Effector CD4-positive, alpha-beta T cell (primary cell): ENCODE measurements at places on chromosomes 5 and 9.

GRCh38 chr5:76199336-76200318 lies 116.4 kb downstream of the SV2C start:
- no peak for DNase-seq

DNA sequence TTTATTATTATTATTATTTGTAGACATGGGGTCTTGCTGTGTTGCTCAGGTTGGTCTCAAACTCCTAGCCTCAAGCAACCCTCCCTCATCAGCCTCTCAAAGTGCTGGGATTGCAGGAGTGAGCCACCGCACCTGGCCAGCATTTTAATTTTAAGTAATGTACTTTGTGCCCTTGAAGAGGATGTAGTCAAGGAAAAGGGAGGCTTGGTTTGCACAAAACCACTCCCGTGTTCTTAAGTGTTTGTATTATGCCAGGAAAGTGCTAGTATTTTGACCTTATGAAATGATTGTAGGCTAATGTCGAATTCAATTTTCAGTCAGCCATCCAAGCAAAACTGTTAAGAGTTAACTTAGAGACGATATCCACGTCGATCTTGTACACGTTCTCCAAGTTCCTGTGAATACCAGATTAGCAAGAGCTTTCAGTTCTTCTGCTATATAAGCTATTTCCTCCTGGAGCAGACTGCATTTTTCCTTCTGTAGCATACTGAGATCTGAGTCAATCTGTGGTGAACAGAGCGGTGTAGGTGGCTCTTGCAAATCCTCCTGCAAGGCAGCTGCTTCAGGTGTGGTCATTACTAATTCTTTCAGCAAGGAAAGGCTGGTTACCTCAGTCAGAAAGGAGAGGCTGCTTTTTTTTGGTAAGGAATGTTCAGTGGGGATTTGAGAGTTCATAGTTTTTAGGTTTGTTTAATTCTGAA lies 23.7 kb downstream of the CCDC171 start:
- DNase-seq = no peak

DNA sequence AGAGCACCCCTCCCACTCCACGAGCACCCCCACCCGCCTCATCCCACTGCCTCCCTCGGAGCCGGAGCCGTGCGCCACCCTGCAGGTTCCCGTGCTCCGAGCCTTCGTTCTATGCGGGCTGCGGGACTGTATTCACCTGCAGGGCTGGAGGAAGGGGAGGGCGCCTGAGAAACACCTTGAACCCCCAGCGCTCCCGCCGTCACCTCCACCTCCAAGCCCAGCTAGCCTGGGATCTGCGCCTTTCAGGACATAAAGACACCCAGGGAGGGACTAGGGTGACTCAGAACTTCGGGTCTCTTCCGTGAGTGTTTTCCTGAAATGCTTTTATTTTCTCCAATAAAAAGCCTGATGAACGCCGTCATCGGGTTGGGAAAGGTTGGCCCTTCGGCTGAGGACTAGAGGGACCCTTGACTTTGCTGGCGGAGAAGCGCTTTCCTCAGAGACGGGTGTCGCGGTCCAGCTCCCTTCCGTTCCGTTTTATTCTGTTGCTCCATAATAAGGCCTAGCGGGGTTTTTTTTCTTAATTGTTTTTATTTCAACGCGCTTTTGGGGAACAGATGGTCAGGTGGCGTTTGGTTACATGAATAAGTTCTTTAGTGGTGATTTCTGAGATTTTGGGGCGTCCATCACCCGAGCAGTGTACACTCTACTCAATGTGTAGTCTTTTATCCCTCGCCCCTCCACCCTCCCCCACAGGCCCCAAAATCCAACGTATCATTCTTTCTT lies 4.6 kb downstream of the TLX3 start:
- no peak for DNase-seq

DNA sequence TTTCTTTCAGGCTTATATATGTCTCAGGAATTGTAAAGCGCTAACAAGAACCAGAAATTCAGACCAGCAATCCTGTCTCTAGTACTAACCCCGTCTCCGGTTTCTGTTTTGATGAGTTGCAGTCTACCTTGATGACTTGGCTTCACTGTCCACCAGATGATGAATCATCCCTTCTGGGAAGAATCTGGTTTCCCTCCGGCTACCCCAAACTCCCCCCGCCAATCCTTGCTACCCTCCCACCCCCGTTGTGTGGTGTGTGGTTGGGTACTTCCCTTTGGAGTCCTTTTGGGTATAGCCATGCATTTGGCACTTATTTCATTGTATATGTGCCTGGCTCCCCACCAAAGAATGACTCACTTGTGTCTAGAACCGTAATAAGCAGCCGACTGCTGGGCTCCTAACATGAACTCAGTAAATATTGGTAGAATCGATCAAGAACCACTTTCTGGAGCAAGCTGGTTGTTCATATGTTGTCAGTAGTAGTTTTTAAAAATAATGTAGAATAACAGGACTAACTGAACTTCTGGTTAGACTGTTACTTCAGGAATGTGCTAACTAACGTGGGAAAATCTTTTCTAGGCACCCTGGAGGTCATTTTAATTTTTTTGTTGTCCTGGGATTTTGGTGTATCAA lies 8.3 kb upstream of the TGFBI start:
- DNase-seq = no peak

DNA sequence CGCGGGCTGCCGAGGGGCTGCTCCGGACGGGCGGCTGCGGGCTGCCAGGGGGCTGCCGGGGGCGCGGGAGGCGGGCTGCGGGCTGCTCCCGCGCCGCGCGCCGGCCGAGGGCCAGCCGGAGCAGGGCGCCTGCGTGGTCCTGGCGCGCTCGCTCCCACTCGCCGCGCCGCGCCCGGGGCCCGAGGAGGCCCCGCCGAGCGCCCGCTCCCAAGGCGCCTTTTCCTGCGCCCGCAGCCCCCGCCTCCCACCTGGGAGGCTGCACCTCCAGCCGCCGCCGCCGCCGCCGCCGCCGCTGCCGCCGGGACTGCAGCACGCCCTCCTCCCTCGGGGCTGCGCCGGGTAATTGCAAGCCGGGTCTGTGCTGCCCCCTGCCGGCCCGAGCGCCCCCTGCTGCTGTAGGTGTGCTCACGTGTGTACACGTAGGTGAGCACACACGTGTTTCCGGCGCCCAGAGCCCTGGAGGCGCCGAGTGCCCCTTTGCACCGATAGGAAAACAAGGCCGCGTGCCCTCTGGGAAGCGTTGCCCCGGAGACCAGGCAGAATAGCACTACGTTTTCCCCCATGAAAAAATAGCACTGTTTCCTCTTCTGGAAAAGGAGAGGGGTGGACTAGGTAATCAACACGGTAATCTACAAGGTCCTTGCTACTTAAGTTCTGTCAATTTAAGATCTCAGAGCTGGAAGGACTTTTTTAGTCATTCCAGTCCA lies at the start of gene EPB41L4B:
Gene EPB41L4B (minus strand): TSS at position 318 of the 707 bp plus-strand sequence. CDS start 613 bp downstream, outside the sequence.
- DNase-seq = peak; percentile 75

- no peak for DNase-seq
These were observed 122.8 kb downstream of the CAMK4 start for GRCh38 chr5:111347021-111347420.

GRCh38 chr5:168776070-168776469 lies 196.9 kb upstream of the PANK3 start:
- DNase-seq = no peak

DNA sequence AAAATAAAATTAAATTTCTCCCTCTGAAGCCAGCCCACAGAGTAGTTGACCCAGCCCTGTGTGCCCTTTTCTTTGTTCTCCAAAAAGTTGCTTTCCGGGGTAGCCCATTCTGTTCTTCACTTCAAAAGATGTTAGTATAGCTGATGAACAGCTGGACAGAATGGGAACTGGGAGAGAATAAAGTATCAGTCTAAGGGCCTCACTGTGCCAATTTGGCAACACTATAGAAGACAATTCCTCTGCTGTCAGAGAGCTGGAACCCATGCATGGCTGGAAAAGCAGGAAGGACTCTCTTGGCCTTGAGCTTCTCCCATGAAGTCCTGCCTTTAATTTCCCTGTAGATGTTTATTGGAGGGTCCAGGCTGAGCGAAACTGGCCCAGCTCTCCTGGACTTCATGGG lies 11.0 kb upstream of the TNFSF8 start:
- DNase-seq = no peak

DNA sequence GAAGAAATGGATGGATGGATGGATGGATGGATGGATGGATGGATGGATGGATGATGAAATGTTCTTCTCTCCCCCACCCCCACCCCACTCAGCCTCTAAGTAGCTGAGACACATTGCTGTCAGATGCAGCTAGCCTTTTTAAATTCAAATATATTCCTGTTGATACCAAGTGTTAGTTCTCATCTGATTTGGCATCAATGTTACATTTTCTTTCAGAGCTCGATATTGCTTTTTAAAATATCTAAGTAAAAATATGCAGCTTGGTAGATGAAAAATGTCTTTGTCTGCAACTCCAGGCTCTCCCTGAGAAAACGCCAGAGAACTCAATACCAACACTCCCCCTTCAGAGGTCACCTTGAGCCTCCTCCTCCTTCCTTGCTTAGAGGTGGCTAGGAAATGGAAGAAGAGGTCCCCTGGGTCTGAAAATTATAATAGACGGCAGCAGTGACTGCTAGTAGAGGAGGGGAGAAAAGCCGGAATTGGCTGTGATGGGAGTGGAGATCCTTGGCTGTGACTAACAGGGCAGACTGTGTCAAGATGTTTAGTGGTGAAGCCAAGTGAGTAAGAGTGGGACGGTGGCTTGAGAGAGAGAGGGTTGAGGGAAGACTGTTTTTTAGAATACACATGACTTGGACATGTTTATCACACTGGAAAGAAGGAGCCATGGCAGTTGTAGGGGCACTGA lies 156.0 kb downstream of the ZNF462 start:
- DNase-seq = no peak

DNA sequence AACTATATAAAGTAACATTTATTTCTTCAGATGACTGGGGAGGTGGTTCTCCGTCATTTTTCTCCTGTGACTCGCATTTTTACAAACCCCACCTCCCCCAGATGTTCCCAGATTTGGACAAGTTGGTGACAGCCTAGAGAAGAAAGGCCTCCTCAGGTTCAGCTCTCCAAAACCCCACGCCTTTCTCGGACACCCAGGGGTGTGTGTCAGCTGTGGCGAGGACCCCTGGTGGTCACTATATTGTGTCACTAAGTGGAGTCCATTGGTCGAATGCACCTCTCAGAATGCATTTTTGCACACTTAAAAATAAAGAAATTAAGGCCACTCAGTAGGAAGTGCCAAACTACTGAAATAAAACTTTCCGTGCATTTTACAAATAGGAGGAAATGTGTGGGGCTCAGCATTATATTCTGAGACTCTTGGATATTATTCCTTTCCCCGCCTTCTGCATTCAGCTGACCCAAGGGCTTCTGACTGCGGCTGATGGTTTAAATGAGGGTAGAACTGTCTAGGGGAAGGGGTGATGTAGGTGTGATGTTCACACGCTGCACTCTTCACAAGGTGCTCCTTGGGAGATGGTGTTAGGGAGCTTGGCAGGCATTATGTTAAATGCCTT lies 47.6 kb downstream of the ACO1 start:
- peak; percentile 16 for DNase-seq

DNA sequence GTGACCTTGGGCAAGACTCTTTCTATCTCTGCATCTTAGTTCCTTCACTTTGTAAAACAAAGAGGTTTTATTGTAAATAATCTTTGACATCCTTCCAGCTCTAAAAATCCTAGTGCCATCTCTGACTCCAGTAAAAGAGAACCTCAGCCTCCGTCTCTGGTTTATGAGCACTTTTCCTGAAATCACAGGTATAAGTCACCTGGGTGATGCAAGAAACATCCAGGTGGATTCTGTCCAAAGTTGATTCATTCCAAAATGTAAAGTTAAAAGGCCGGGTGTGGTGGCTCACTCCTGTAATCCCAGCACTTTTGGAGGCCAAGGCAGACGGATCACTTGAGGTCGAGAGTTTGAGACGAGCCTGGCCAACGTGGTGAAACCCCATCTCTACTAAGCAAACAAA lies 21.1 kb upstream of the UBAP2 start:
- no peak for DNase-seq

DNA sequence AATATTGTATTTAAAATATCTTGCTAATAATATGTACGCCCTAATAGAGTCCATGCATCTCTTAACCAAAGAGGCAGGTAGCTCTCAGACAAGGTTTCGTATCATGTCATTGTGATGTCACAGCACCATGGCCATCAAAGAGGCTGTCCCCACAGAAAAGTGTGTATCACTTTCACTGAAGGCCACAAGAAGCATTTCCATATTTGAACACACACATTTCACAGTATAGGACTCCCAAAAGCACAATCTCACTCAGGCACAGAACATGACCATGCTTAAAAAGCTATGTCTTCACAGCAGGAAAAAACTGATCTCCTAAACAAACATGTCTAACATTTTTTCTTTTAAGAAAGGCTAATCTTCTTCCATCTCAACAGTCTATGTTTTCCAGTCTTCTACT lies 133.8 kb downstream of the DENND1A start:
- DNase-seq = no peak

DNA sequence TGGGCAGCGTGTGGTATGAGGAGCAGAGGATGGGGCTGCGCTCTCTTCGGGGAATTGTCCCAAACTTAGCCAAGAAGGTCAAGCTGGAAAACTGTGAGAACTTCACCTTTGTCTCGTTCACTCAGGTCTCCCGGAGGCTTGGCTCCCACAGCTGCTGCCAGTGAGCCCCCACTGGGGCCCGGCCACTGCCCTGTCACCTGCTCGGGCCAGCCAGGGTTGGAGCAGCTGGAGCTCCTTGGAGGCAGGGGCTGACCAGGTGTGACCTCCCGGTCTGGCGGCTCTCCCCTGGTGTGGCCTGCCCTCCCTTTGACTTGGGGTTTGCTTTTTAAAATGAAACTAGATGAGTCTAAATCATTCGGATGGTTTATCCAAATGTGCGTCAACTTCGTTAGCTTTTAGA lies 58.0 kb downstream of the INIP start:
- DNase-seq = no peak

DNA sequence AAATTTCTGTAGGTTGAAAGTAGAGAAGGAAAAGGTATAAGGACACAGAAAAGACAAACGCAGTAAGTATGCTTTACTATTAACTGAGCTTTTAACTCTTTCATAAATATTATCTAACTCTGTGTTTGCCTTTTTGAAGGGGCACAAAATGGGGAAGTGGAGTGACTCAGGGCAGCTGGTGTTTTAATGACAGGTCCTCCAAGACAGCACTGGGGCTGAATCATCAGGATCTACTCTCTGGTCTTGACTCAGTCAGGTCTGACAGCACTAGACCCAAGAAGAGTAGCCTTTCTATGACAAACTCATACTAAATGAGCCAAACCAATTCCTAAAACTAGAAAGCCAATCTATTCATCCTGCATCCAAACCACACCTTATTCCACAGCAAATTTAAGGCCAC lies 102.2 kb downstream of the APTX start:
- no peak for DNase-seq

DNA sequence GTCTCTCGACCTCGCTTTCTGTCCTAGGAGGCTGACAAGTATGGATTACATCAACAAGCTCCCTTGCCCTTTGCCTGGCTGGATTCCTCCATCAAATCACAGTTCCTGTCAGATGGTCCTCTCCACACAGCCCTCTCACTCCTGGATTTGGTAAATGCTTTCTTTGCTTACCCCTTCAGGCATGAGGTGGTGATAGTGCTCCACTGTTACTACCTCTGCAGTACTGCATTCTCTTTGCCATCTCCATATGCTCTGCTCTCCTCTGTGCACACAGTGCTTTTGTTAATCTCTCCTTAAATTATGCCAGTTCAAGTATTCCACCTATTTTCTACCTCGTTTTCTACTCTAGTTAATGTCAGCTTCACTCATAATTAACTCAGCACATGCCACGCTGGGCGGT lies 279.2 kb downstream of the DMAC1 start:
- no peak for DNase-seq

GRCh38 chr5:93883459-93883858 lies 142.1 kb upstream of the POU5F2 start:
- no peak for DNase-seq
